ENCODE measurements at places on chromosomes 7 and 10.
A peak's percentile ranks its signal among the peaks of the same experiment; 100 is the strongest.

DNA sequence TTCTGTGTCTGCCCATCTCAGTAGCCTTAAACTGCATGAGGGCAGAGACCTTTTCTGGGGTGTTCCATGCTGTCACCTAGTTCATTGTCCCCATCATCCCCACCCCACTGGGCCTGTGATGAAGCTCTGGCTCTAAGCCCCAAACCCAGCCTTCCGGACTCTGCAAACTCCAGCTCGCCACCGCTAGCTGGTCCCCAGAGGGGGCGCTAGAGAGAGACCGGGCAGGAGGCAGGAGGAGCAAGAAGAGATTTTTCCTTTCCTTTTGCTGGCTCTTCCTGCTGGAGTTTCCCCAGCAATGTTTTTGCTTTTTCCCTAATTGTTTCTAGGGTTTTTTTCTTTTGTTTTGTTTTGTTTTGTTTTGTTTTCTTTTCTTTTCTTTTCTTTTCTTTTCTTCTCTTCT is 234.4 kb downstream of the TEX36 start:
- no peak for DNase-seq

- no peak for DNase-seq
These were observed 98.4 kb downstream of the STK31 start for GRCh38 chr7:23808421-23808820.

- no peak for DNase-seq
These were observed 175.7 kb upstream of the AUTS2 start for GRCh38 chr7:69422574-69422985.

- DNase-seq = no peak
These were observed 22.4 kb downstream of the TLL2 start for GRCh38 chr10:96491303-96491702.

GRCh38 chr10:60849217-60849616 is 70.9 kb downstream of the CDK1 start:
- no peak for DNase-seq

DNA sequence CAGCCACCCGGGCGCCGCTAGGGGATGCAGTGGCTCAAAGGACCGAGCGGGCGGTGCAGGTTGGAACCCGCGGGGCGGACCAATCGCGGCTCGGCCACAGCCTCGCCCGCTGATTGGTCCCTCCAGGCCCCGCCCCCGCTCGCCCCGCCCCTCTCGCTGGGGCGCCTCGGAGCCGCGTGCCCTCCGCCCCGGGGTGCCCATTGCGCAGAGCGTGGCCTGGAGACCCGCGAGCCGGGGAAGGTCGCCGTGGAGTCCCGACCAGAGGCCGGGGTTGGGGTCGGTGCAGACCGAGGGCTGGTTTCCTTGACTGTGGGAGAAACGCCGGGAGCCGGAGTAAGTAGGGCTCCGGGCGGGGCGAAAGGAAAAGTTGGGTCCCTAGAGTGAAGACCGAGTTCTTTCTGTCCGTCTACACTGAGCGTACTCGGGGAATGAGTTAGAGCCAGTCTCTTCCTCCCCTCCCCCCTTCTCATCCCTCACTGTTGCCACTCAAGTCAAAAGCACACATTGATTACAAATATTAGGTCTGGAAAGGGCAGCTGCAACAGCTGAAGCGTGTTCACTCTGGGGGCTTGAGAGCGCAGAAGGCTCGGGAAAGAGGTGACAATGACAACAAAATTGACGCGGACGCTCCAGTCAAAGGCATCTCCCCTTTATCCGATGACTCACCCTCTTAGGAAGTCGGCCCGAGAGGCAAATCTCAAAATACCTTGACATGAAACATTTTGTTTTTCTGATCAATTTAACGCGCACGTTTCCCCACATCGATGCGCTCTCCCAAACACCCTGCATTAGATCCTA is 843 bp upstream of the GATA3 start:
- peak; percentile 95 for DNase-seq

DNA sequence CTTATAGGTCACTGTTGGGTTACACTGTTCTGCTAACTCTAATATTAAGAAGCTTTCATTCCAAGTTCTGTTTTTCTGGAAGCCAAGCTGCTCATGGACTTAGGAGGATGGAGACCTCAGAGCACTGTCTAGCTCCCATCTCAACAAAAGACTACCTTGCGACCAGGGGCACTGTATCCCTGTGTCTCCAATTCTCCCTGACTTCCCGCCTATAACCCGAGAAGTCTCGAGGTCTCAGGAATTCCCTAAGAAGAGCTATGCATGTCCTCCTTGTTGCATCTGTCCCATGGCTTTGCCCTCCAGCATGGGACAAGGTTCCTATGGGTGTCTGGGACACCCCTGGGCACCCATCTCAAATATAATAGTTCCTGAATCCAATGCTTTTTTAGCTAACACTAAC is 31.2 kb downstream of the BTBD16 start:
- DNase-seq = no peak

GRCh38 chr10:481628-482027 is 207.8 kb downstream of the DIP2C start:
- no peak for DNase-seq

DNA sequence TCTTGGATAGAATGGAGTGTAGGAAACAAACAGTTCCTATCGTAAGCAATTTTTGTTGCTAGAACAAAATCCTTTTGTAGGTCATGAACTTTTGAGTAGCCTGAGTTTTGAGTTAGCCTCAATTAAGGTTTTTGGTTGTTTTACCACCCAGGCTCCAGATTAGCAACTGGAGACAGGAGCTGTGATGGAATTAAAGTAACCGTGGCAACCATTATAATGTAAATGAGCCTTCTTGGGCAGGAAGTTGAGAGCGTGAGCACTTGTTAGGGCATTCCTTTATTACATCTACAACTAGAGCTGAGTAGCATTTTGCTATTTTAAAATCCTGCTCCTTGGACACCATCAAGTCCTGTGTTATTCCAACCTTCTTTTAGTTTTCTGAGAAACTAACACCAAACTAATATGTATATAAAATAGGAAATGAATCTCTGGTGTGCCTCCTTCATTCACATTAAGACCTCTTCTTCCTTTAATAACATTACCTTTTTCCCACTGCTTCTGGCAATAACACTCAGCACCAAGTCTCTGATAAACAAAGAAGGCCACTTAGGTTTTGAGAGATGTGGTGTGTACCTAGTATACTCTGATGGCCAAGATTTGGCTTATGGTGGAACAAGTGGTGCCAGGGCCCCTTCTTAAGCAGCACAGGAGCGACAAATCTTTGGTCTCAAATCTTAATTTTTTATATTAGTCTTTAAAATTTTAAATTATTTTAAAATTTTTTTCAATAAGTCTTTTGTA is 34.0 kb downstream of the AHCYL2 start:
- DNase-seq = no peak

- DNase-seq = peak; percentile 17
These were observed 165.6 kb upstream of the KMT2E start for GRCh38 chr7:104848138-104848990.

- DNase-seq = no peak
These were observed 7.6 kb upstream of the TMEM248 start for GRCh38 chr7:66913118-66914037.

DNA sequence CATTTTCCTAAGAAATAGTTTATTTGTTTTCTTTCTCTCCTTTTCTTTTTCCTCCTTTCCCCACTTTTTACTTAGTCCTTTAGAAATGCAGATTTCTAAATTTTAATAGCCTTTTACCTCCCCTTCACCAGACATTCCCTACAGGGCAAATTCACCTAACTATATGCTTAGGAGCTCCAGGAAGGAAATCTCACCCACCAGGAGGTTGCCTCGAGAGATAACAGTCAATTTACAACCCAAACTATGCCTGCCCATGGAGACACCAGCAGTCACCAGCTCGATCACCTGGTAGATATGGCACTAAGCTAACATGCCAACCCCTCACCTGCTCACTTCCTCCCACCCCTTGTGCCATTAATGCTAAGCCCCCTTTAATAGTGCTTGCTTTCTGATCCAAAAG is 25.2 kb upstream of the CREB3L2 start:
- no peak for DNase-seq

DNA sequence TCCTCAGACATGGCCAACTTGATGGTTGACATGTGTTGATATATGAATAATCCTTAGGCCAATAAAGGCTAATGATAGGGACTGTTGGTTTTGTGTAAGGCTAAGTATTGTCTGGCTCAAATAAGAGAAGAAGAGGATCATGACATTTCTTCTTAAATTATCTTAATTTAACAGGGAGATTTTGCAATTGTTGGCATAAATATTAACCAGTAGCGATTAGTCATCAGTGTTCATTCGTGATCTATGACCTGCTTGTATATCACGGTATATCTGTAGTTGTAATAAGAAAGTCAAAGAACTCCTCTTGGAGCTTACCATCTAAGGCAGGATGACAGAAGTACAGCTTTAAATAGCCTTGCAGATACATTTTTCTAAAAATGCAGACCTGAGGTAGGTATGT is 196.4 kb downstream of the CREB5 start:
- no peak for DNase-seq

Data from CD4-positive, alpha-beta T cell treated with Interferon alpha-2 for 1 hour (primary cell).